Upper lobe of left lung (tissue), 6 donors: ENCODE measurements at places on chromosomes 16 and 17.
A peak's percentile ranks its signal among the peaks of the same experiment; 100 is the strongest.

- no peak for DNase-seq
Measured at GRCh38 chr17:42675348-42675964, 1.3 kb downstream of the PLEKHH3 start.

DNA sequence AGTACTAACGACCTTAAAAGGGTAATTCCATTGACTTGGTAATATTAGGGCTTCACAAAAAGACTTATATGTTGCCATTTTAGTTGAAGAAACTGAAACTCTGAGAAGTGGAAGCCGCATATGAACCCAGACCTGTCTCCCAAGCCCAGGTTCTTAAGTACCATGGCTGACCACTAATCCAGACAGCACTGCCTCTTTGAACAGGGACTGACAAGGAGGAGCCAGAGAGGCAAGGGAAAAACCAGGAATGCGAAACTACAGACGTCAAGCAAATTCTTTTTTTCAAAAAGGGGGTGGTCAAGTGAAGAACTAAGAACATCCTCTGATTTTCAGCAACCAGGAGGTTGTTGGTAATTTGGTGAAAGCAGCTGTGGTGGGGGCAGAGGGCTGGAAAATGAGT lies 15.2 kb downstream of the CYB5D1 start:
- DNase-seq, result no peak

- DNase-seq, result no peak
Measured at GRCh38 chr16:82776470-82777146, 149.8 kb downstream of the CDH13 start.

DNA sequence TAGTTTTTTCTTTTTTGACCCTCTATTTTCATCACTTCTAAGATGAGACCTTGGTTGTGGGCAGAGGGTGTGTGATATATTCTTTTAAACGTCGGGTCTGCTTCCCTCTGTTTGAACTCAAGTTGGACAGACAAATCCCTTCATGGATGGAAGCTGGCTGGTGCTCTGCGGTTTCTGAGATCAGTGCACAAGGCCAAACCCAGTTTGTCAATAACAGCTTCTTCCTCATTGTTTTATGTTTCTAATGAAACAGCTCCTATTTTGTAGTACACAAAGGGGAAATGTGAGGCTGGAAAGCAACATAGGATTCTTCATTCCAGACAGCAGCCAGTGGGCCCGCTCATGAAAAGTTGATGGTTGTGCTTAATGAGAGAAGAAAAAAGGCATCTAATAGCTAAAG lies 159.6 kb downstream of the PRKCA start:
- DNase-seq, result no peak

DNA sequence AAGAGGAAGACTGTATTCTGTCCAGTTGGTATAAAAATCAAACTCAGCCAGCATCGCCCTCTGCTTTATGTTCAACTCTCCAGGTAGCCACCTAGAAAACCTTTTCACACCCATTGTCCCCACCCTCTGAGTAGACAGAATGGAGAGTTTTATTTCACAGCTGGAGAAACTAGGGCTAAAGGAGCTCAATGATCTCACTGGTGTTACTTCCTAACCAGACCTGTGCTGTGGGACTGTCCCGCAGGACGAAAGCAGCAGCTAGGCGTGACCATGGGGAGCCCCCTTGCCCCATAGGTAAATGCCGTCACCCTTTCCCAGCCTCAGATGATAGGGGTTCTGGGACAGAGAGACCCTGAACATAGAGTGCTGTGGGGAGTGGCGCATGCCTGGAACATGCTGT lies 67.7 kb downstream of the CYLD start:
- DNase-seq, result no peak

DNA sequence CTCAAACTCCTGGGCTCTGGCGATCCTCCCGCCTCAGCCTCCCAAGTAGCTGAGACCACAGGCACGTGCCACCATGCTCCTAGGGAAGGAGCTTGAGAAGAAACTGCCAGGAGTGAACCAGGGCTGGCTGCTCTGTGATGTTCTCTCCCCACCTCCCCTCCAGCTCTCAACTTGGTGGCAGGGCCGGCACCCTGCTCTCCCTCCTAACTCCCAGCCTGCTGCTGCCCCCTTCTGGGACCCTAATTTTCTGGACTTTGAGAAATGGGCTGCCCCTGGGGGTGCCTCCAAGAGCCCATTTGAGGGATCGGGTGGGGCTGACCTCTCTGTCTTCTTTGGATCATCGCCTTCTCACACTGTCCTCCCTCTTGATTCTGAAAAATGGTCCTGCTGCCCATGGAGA lies 14.9 kb upstream of the STAT3 start:
- DNase-seq, result no peak

DNA sequence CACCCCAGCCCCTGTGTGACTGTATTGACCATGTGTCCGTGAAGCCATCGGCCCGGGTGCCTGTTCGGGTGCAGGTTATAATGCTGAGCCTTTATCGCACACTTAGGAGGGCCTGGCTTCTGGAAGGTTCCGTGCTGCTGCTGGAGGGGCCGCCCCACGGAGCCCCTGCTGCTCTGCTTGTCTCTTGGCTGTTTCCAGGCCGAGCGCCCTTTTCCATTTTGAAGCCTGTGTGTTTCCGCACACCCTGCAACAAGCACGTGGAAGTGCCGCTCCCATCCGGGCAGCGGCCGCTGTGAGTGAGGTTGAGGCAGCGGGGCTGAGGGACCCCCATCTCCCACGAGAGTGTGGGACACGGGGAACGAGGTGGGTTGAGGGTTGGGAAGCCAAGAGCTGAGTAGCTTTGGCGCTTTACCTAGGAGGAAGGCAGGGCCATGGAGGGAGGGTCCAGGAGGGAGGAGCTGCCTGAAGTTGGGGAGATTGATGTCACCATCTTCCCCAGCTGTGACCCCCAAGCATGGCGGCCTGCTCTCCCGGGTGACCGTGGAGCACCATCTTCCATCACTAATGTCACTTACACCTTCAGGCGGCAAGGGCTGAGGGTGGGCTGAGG lies 200.1 kb upstream of the GSE1 start:
- peak; percentile 68 for DNase-seq

DNA sequence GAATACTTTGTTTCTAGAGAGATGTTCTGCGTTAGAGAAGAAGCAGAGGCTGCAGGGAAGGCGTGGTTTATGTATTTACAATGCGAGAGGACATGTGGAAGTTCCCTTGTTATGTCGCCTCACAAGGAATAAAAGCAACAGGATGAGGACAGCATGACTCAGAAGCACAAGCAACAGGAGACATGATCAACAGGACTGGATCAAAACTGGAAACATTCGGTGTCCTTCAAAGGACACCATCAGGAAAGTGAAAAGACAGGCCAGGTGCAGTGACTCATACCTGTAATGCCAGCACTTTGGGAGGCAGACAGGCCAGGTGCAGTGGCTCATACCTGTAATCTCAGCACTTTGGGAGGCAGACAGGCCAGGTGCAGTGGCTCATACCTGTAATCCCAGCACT lies 52.6 kb downstream of the CCDC57 start:
- no peak for DNase-seq

DNA sequence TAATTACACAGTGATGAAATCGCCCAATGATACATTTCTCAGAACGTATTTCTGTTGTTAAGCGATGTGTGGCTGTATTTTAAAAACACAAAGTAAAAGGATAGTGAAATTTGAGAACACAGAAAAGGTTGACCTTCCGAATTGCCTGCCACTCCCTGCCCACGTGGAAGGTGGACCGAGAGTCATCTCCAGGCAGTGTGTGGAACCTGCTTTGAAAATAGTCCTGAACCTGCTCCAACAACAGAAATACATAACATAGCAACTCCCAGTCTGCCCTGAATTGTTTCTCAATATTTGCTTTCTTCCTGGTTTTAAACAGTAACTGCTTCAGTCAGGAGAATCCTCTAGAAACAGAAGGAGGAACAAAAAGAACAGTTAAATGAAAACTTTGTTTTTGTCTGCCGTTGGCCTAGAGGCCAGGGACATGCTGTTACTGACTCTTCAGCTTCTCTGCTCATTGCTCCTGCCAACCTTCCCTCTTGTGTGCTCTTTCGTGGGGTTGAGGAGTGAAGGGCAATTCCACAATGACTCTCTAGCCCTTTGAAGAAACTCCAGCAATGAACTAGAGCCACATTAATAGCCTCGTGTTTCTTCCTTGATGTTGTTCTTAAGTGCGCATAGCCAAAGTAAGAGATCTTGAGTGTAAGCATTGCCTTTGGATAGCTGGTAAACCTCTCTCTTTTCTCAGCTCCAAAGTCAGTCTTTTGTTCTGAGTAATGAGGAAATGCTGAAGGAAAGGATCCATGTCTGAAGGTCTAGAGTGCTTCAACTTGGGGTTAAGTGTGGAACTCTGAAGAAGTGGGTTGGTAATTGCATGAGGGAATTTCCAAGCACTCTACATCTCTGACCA lies 452.5 kb upstream of the CCL2 start:
- no peak for DNase-seq

DNA sequence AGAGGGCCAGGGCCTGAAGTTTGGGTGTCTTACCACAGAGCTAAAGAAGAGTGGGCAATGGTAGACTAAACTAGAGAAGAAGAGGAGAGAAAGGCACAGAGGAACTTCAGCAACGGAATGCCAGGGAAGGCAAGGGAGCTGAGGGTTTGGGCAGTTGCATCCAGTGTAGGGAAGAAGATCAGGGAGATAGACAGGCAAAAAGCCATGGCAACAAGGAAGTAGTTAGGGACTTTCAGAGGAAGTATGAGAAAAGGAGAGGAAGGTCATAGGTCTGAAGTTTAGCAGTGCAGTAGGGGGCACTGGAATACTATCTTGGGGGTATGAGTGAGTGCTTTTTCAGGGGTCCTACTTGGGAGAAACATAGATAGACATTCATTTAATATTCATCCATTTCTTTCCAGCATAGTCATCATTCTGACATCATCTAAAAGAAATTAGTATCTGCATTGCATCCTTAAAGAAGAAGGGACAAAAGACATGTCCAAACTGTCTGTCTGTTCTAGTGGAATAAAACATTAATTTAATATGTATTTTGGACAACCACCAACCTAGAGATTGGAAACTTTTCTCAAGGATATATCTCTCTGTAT lies 2.2 kb upstream of the NF1 start:
- no peak for DNase-seq

GRCh38 chr17:28720247-28720996 lies 637 bp downstream of the RPL23A start:
- no peak for DNase-seq

DNA sequence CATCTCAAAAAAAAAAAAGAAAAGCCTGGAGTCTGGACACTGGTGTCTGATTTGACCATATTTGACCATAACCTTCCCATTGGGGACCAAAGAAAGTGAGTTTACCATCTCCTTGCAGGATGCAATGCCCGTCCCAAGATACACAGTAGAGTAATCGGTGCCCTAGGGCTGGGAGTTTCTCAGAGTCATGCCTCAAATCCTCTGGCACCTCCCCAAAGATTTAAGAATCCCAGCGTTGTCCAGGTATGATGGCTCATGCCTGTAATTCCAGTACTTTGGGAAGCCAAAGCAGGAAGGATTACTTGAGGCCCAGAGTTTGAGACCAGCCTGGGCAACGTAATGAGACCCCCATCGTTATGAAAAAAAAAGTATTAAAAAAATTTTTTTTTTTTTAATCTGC lies 5.0 kb downstream of the PITPNM3 start:
- no peak for DNase-seq

GRCh38 chr17:19510903-19511302 lies 22.8 kb upstream of the SLC47A1 start:
- no peak for DNase-seq

- no peak for DNase-seq
Measured at GRCh38 chr17:15958484-15958854, 13.5 kb downstream of the ADORA2B start.

DNA sequence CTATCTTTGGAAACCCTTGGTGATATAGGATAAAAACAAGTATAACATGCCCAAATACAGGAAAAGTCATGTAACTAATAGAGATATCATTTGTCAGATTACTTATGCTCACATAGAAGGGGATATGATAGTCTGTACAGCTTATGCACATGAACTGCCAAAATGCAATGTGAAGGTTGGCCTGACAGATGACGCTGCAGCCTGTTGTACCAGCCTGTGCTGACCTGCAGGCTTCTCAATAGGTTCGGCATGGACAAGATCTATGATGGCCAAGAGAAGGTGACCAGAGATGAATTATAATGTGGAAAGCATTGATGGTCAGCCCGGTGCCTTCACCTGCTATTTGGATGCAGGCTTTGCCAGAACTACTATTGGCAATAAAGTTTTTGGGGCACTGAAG lies 12.7 kb downstream of the WFIKKN2 start:
- no peak for DNase-seq

DNA sequence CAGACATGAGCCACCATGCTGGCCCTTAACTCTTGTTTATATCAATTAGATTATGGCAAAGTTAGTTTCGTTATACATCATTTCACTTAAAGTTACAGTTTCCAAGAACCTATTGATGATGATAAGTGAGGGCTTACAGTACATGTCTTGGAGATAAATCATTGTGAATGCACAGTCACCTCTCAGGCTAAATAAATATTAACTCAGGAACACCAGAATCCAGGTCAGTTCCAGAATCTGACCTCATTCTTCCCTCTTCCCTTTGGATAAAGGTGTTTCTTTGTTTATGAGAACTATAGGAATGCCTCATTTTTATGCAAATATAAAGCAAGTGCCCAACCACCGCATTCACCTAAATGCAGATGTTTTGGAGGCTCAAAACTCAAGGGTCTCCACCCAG lies 48.4 kb upstream of the CRYM start:
- no peak for DNase-seq

GRCh38 chr16:2469399-2470233 lies 1.5 kb upstream of the NTN3 start:
- no peak for DNase-seq
